ENCODE measurements at places on chromosomes 12 and 14.

GRCh38 chr12:88634008-88634407, 53.7 kb upstream of the KITLG start:
- DNase-seq: no peak

- no peak for DNase-seq
These were observed 486.7 kb downstream of the APAF1 start for GRCh38 chr12:99131751-99132199.

GRCh38 chr12:95784915-95785314, 5.6 kb downstream of the NTN4 start:
- DNase-seq: no peak

- no peak for DNase-seq
These were observed 11.1 kb upstream of the EGLN3 start for GRCh38 chr14:33962016-33962415.

- DNase-seq: no peak
These were observed 31.4 kb downstream of the SSPN start for GRCh38 chr12:26226629-26227360.

DNA sequence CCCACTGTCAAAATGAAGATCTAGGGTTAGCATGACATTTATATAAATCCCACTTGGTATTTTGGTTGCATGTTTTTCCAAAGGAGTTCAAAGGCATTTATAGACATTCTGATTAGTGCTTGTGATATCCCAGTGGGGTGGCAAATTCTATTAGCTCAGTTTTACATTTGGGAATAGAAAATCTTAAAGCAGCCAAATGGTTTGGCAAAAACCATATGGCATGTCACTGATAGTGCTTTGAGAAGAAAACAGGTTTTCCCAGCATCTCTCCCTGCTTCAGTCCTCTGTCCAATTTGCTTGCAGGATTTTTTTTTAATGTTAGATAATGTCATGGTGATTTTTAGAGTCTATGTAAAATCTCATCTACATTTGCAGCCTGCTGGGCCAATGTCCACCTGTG, 225.1 kb upstream of the DIO3 start:
- DNase-seq: no peak

GRCh38 chr12:15708396-15709076, 80.7 kb downstream of the EPS8 start:
- DNase-seq: no peak

DNA sequence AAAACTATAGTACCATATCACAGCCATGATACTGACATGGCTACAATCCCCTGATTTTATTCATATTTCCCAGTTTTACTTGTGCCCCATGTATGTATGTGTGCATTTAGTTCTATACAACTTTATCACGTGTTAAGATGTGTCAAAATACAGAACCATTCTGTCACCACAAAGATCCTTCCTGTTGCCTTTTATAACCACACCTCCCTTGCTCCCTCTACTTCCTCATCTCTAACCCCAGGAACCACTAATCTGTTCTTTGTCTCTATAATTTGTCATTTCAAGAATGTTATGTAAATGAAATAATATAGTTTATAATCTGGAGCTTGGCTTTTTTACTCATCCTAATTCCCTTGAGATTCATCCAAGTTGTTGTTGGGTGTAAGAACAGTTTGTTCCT, 358.4 kb downstream of the DPF3 start:
- DNase-seq: no peak

- DNase-seq: no peak
These were observed 208.7 kb downstream of the AEBP2 start for GRCh38 chr12:19647806-19648556.

- DNase-seq: no peak
These were observed 428.1 kb downstream of the FLRT2 start for GRCh38 chr14:85958069-85958468.

GRCh38 chr14:77347751-77348150, 26.9 kb downstream of the GSTZ1 start:
- DNase-seq: no peak

GRCh38 chr12:117507548-117507947, 146.1 kb upstream of the NOS1 start:
- no peak for DNase-seq

- no peak for DNase-seq
These were observed 143.6 kb downstream of the PAWR start for GRCh38 chr12:79547044-79547734.

DNA sequence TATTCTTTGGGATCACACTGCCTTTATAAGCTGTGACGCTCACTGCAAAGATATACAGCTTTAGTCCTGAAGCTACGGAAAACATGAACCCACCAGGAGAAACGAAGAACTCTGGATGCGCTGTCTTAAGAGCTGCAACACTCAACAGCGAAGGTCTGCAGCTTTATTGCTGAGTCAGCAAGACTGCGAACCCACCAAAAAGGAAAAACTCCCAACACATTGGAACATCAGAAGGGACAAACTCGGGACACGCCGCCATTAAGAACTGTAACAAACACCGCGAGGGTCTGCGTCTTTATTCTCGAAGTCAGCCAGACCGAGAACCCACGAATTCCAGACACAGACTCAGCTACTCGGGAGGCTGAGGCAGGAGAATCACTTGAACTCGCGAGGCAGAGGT, 9.2 kb upstream of the VWF start:
- DNase-seq: no peak

- DNase-seq: no peak
These were observed 69.8 kb downstream of the ANO6 start for GRCh38 chr12:45285717-45286116.

DNA sequence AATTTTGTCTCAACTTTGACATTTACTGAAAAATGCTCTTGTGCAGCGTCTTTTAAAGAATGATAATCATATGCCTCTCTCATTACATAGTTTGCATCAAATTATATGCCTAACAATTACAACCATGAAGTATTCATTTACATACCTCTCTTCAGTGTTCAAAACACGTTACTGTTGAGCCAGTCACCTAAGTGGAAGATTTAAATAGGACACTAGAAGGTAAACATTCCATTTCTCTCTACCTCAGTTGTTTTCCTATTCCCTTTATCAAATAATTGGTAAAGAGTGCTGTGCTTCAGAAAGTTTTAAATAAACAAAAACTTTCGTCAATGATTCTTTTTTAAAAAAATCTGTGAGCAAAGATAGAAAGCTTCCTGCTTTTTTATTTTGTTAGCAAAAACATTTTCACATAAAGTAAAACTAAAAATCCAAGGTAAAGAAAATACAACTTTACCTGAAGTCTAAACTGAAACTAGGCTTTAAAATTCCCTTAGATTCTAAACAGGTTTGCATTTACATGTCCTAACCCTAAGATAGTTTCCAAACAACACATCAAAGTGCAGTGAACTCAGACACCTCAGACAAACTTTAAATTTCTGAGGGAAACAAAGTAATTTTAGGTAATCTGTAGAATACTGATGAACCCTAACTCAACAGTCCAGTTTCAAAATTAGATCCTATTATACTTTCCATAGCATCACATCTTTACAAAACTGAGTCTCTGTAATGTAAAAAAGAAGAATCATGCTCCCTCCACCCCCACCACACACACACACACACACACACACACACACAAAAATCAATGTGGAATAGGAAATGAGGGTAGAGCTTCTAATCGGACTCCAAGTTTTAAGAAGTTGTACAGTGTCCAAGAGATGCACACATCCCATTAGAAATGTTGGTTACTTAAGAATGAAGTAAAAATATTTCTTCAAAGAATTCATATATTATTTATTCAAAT, 46.2 kb downstream of the PAWR start:
- DNase-seq: no peak

- no peak for DNase-seq
These were observed 190.8 kb upstream of the C14orf180 start for GRCh38 chr14:104388541-104389325.

DNA sequence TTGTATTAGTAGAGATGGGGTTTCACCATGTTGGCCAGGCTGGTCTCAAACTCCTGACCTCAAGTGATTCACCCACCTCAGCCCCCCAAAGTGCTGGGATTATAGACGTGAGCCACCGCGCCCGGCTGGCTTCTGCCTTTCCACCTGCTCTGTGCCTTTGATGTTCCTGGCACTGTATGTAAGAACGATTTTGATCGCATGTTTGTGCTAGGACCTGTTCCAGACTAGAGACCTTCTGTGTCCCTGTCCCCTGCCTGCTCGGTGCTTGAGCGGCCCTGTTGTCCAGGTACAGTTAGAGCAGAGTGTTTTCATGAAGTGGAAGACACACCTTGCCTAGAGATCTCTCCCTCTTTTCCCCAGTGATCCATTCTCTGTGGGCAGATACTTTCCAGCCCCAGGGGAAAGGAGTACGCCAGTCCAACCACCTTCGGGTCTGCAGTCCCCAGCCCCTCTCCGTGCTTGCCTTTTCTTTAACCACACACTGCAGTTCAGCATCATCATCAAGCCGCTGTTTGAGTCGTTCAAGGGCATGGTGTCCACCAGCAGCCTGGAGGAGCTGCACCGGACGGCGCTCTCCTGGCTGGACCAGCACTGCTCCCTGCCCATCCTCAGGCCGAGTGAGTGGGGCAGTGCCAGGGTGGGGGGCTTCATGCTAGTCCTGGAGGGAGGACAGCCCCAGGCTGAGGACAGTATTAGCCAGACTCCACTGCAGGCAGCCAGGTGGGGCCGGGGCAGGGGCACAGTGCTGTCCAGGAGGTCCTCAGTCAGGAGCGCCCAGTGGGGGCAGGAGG, 33.4 kb downstream of the IL31 start:
- no peak for DNase-seq

DNA sequence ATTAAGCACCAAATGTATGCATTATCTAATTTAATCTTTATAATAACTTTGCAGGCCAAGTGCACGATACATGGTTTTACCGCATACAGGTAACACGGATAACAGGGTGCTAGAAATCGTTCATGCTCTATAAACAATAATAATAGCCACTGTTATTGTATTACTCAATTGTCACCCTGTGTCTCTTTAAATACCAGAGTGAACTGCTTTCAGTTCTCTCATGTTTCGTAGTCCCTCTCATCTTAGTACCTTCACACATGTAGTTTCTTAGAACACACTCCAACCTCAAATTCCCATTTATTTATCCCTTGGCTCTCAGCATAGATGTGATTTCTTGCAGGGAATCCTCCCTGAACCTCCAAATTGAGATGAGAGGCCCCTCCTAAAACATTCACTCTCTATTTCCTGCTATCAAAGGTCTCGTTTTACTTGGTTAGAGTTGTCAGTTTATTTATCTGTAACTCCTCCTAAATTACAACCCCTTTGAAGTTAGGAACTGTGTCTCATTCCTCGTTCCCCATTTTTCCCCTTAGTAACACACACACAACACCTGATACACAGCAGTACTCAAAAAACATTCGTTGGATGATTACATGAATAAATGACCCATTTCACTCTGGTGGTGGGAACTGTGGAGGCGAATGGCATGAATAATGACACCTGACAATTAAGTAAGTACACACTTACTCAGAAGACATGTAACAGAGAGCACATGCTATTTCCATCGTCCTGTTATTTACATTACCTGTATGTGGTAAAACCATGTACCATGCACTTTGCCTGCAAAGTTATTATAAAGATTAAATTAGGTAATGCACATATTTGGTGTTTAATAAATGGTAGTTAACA, 134.6 kb downstream of the BTG1 start:
- no peak for DNase-seq

DNA sequence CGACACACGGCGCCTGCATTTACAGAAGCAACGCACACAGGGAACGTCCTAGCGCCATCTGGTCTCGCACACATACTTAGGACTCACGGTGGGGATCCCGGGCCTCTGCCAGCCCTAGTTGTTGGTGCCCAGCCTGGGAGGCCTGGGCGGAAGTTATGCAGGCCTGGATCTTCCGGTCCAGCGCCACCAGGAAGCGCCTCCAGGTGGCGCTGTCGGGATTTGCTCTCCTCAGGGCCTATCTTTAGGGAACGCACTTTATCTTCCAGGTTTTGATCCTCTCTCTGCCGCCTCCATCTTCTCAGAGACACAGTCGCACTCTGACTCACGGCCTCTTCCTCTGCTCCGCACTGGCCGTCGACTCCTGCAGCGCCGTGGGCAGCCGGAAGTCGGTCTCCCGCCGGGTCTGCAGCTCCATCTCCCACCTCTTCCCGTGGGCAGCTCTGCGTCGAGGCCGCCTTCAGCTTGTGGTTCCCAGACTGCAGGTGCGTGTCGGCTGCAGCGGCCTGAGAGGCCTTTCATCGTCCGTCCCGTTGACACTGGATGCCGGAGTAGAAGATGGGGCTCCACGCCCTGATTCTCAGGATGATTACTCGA, 760.4 kb downstream of the TMEM121 start:
- DNase-seq: no peak

GRCh38 chr14:89461256-89461655, 44.2 kb upstream of the FOXN3 start:
- no peak for DNase-seq

DNA sequence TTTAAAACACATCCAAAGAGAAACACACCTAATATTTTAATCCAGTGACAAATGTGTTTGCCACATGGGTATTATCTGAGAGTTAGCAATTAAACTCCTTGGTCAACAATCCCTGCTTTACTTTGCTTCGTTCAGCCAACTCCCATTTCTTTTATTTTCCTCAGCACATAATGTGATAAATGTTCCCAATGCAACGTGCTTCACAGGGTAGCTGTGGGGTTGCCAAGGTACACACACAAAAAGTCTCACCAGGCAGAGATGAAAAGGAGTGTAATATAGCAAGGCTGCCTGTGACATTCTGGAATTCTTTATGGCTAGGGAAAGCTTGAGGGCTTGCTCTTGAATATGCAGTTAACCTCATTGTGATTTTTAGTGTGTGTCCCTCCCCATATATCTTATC, 208.0 kb upstream of the DIO2 start:
- no peak for DNase-seq

GRCh38 chr12:122238861-122239260, 13.0 kb upstream of the DIABLO start:
- DNase-seq: no peak

- DNase-seq: no peak
These were observed 40.3 kb downstream of the ADGRD1 start for GRCh38 chr12:130993759-130994670.

- DNase-seq: no peak
These were observed 40.8 kb downstream of the RPS6KA5 start for GRCh38 chr14:91019673-91020072.

DNA sequence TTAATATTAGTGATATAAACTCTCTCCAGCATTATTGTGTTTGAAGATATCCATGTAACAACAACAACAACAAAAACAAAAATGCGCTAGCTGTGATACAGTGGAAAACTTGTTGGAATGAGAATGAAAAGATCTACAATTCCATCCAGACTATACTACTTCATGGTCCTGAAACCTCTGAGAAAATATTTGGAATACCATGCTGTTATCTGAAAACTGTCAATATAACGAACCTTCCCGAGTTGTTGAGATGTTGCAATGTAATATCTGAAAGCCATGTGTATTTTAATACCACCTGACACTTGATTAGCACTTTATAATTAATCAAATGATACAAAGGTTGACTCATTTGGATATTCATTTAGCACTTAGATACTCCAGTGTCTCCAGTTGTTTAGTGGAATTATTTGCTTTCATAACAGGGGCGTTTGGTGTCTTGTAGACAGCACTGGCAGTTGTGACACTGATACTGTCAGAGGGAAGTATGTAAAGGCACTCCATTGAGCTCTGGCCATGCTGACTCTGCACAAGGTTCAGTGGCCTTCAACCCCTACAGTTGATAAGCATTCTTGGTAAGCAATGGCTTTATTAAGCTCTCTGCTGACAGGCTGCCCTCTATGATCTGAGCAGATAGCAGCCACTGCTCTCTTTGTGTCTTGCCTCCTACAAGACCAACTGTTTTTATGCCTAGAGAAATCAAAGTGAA, 447.1 kb upstream of the SEL1L start:
- DNase-seq: no peak

Data from stimulated activated CD8-positive, alpha-beta memory T cell treated with anti-CD3 and anti-CD28 coated beads, Interleukin-7, amount 100 ng/mL, for 1 hour (primary cell).